ENCODE measurements at places on chromosomes 1 and 21.

DNA sequence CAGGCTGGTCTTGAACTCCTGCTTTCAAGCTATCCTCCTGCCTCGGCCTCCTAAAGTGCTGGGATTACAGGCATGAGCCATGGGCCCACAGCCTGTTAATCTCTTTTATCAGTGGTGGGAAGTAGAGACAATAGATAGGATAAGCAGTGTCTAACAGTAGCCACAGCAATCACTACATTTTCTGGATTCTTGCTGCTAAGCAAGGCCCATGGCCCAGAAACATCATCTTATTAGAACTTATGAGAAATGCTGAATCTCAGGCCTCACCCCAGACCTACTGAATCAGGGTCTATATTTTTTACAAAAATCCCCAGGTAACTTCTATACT is 29.7 kb downstream of the IGFN1 start:
- no peak for DNase-seq

DNA sequence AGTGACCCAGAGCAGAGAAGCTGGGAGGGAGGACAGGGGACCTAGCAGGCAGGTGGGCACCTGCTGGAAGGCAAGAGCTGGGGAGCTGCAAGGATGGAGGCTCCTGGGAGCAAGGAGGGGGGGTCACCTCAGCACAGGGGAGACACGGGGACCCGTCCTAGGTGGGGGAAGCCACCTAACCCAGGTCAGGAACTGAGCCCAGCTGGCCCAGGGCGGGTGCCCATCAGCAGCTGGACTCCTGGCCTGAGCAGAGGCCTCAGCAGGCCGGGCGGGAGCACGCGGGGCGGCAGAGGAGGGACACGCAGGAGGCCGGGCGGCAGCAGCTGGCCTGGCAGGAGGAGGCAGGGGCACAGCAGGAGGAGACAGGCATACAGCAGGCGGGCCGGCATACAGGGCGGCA is 949 bp downstream of the KRTAP10-1 start:
- peak; percentile 8 for DNase-seq

- no peak for DNase-seq
These were observed 47.1 kb upstream of the KAZN start for GRCh38 chr1:14551386-14551785.

- no peak for DNase-seq
These were observed 75.1 kb upstream of the GRIK1 start for GRCh38 chr21:30014886-30015285.

GRCh38 chr1:207221934-207222351 is 99.5 kb upstream of the CD55 start:
- no peak for DNase-seq

- no peak for DNase-seq
These were observed 9.8 kb downstream of the MTARC1 start for GRCh38 chr1:220796530-220796929.

GRCh38 chr1:224623743-224624333 is 7.7 kb downstream of the CNIH3 start:
- DNase-seq: peak; percentile 94

DNA sequence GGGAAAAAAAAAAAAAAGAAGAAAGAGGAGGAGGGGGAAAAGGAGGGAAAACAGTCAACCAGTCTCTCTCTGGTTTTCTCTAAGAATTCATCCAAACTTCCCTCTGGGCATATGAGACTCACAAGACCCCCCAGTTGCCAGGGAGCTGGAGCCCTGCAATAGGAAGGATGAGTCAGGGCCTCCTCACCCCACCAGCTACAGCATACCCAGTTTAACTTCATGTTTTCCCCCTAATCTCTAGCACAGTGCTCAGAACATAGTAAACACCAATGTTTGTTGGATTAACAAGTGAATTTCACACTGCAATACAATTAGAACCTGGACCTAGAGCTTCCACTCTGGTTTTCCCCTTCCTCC is 7.8 kb downstream of the F11R start:
- no peak for DNase-seq

GRCh38 chr1:160419838-160420169 is 19.4 kb downstream of the VANGL2 start:
- no peak for DNase-seq

DNA sequence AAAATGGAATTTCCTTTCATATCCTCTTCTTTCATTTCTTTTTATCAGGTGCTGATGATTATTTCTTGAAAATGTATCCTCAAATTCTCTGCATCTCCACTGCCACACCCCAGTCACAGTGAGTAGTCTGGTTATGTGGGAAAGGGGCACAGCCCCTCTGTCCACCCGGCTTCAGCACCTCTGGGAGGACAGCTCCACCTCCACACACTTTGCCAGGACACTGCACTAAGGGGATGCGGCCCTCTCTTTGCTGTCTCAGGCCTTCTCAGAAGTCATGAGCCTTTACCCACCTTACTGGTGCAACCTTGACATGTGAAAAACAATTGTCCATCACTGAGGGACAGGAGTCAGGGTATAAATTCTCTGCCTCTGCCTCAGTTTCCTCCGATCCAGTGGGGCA is 433.1 kb downstream of the PCP4 start:
- DNase-seq: no peak

DNA sequence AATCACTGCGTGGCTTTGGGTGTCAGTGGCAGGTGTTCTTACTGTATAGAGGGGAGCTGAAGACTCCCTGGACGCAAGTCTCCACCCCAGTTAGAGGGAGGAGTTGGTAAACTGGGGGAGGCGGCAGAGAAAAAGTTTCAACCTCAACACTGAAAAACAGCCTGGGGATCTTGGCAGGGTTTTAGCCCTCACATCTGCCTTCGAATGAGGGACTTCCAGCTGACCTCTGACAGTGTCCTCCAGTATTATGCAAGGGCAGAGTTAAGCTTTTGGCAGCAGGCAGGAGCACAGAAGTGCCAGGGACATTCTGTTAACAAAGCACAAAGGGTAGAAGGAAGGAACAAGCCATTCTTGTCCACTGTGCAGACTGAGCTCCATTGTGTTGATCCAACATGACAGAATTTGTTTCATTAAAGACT is 41.2 kb upstream of the RAB4A start:
- DNase-seq: no peak

GRCh38 chr1:177591155-177591554 is 378.7 kb downstream of the SEC16B start:
- no peak for DNase-seq

GRCh38 chr1:240993004-240993403 is 364.0 kb downstream of the RGS7 start:
- no peak for DNase-seq

- peak; percentile 88 for DNase-seq
These were observed 9.1 kb upstream of the MTFR1L start for GRCh38 chr1:25810341-25811299.

DNA sequence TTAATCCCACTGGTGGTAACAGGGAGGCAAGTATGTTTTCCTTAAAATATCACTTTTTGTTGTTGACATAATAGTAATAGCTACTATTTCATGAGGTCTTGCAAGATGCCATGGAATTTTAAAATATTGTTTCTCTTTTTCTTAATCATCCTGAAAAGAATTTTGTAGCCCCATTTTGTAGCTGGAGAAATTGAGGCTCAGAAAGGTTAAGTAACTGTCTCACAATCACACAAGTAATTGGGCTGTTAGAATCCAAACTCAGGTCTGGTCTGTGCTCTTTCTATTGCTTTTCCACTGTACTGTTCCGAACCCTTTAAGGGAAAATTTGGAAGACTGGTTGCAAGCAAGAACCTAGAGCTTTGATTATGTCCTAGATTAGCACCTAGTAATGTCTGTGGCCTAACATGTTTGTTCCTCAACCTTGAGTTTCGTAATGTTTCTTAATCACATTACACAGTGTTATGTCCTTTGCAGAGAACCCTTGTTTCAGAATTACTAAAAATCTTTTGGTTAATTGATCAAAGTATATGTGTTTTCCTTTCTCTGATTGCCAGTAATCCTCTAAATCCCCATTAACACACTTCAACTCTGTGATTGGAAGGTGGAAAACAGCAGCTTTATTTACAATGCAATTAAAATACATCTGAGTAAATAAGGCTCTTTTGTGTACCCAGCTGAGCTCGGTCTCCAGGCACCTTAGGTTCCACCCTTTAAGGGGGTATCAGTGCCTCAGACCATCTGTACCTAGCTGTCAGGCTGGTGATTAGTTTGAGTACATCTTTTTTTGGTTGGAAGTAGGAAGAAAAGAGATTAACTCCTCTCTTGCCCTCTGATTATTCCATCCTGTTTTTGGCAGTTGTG is 10.4 kb downstream of the LRRC42 start:
- DNase-seq: no peak

- no peak for DNase-seq
These were observed 51.5 kb upstream of the NCAM2 start for GRCh38 chr21:20946701-20947100.

- no peak for DNase-seq
These were observed 73.9 kb downstream of the ODF2L start for GRCh38 chr1:86322241-86322640.

DNA sequence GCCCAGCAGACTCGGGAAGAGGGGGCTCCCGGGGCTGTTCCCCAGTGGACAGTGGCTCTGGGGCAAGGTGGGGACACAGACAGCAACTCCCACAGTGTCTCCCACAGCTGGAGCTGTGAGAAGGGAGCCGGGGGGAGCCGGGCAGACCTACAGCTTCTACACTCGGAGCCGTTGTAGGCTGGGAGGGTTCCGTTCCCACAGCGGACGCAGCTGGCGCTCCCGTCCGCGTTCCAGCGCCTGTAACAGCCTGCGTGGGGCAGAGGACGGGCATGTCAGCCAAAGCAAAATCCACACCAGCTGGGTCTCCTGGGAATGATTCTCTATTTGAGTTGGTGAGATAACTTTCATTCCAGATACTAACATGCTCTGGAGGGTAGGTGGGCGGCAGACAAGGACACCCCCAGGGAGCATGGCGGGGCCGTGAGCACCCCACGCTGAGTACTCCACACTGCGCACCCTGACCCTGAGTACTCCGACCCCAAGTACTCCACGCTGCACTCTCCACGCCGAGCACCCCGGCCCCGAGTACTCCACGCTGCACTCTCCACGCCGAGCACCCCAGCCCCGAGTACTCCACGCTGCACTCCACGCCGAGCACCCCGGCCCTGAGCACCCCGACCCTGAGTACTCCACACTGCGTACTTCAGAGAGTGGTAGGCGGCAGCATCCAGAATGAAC is 13.4 kb upstream of the RNF223 start:
- DNase-seq: no peak

- DNase-seq: no peak
These were observed 17.8 kb downstream of the PKNOX1 start for GRCh38 chr21:42991992-42992740.

- DNase-seq: no peak
These were observed 66.5 kb downstream of the UBE2T start for GRCh38 chr1:202275061-202275770.

GRCh38 chr21:26813426-26813998 is 31.7 kb downstream of the ADAMTS1 start:
- DNase-seq: no peak

- DNase-seq: no peak
These were observed 579.0 kb upstream of the ADAMTS5 start for GRCh38 chr21:27545754-27546349.

DNA sequence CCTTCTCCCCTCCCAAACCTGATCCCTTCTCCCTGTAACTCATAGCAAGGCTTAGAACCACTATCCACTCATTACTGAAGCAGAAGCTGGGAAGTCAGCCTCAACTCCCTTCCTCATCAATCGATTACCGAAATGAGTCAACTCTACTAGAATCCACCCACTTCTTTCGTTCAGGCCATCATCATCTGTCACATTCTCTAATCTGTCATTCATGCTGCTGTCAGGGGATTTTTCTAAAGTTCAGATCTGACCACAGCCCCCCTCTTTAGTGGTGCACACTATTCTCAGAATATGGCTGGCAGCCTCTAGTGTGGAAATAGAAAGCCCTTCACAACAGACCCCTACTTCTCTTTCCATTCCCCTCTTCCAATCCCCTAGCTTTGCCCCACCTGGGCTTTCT is 5.1 kb downstream of the NT5C1A start:
- DNase-seq: no peak

DNA sequence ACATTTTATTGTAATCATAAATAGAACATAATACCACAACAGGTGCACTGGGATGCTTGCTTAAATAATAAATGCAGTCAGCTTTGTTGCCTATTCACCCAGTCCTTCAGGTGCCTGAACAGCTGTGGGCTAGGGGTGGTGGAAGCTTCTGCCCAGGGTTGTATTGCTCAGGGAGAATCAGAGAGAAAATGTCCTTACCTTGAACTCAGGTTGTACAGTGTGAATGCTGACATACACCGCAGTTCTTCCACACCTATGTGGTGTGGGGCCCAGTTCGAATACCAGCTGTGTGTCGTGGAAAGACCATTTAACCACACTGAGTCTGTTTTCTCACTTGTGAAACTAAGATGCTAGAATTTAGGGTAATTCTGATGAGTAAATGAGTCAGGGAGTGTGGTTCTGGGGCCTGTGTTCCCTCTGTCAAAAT is 115.7 kb upstream of the ATP1A1 start:
- DNase-seq: no peak

GRCh38 chr21:40381111-40381510 is 465.8 kb downstream of the DSCAM start:
- DNase-seq: no peak

GRCh38 chr1:18316764-18317163 is 164.0 kb upstream of the KLHDC7A start:
- no peak for DNase-seq
